ENCODE measurements at places on chromosomes 1 and 21. TPM values are rescaled to one million over a fixed set of nuclear protein-coding genes. Genes with fewer than 3 reads are reported as not detected.

CFHR5 gene
- total RNA-seq = not detected

MARK1 gene
- total RNA-seq = 2.5 TPM

HTR6 gene
- not detected for total RNA-seq

CELA2B gene
- total RNA-seq = not detected
